ENCODE measurements at places on chromosomes 5 and 9.

DNA sequence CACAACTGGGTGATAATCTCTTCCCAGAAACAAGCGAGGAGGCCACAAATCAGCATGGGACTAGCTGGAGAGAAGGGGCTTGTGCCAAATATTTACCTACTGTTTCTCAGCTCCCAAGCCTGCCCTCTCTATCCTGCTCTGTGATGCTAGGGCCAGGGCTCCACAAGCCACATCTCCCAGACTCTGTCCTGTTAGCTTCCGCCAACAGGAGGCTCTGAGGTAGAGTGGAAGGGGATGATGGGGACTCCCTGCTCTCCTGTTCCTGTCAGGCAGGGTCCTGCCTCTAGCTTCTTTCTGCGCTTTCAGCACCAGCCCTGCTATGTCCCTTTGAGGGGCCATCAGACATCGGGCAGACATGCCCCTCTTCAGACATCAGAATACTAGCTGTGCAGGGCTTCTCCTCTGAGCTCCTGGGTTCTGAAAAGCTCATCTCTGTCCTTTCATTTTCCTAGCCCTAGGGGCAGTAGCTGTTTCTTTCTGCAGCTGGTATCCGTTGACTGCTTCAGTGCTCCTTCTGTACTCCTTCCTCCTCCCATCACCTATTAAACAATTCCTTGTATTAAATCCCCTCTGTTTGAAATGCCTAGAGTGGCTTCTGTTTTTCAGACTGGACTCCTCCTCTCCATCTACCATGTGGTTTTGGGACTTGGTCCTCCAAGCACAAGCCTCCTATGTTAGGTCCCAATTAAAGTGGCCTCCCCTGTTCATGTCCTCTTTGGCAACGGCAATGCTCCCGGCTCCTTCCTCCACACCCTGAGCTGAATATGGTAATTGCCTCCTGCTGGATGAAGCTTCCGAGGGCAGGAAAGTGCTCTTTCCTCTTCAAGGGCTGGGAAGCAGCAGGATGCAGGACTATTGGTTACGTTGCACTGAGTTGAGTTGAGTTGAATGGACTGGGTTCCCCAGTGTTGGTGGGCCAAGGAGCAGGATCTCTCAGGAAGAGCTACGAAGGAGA, 161.1 kb upstream of the TBC1D2 start:
- DNase-seq = no peak

GRCh38 chr5:17157916-17158529, 59.4 kb upstream of the BASP1 start:
- DNase-seq = no peak

DNA sequence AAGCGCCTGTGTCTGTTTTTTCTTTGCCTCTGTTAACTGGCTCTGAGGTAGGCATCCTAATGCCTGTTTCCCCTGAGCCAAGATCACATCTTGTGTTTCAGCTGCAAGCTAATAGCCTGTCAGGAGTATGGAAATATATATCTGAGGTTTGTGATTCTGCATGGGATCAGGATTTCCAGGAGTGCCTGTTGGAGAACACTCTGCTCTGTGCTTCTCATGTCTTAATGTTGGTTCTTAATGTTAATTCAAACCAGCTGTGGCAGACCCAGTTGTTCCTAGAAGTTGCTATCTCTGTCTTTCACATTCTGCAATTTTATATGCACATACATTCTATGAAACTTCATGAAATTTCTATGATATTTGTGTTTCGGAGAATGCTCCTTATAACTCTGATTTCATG, 72.1 kb downstream of the PGM5 start:
- no peak for DNase-seq

DNA sequence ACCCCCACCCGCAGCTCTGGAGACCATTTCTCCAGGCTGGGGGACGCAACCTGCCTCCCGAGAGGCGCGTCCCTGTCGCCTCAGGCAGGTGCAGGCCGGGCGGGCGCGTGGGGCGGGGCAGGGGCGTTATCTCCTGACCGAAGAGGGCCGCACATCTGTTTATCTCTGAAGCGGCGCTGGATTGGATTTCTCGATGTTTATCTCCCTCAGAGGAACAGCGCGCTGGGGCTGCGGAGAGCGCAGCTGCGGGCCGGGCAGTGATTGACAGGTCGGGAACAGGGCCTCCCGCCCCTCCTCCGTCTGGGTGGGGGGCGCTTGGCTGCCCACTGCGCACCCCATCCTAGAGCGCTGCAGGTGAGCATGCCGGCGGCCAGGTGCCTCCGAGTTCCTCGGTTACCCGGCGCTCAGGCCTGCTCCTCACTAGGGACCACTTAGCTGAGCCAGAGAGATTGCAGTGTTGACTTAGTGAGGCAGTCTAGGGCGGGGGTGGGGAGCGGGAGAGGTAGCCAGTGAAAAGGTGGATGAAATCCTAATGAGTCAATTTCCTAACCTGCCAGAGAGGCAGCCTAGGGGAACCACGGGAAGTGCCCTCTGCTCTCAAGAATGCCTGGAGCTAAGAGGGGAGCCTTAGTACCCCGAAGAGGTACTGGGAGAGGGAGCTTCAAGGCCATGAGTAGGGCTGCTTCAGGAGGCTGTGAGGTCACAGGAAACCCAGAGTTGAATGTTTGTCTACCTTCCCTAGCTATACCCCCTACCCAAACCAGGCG, 39.6 kb upstream of the TIFAB start:
- no peak for DNase-seq

DNA sequence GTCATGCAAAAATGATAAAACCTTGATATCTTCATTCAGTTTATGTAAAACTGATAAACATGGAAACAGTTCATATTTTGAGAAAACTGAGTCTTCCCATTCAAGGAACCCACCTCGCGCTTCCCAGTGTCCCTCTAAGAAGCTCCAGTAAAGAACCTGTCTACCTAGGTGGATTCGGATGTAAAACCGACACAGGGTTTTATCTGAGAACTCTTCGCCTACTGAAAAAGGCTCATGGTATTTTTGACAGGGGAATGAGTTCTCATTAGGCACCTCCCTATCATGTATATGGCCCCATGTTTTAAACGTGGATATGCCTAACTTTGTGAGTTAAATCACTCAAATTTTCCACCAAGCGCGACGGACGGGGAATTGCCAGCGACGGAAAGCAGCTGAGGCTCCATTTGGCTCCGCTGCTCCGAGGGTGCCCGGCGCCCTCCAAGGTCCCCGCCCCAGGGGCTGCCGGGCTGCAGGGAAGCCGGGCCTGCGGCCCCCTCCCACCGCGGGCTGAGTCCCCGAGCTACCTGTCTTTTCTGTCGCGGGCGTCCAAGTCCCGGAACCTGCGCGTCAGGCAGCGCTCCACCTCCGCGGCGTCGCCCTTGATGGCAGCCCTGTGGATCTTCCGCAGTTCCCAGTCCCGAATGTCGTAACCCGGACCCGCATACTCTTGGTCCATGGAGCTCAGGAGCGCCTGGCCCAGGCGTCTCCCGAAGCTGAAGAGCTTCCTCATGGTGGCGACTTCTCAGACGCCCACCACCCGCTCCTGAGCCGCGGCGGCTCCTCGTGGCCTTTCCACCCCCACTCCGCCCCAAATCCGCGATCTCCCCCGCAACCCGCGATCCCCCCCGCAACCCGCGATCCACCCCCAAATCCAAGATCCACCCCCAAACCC, 594 bp downstream of the ANKRD18A start:
- DNase-seq = no peak

DNA sequence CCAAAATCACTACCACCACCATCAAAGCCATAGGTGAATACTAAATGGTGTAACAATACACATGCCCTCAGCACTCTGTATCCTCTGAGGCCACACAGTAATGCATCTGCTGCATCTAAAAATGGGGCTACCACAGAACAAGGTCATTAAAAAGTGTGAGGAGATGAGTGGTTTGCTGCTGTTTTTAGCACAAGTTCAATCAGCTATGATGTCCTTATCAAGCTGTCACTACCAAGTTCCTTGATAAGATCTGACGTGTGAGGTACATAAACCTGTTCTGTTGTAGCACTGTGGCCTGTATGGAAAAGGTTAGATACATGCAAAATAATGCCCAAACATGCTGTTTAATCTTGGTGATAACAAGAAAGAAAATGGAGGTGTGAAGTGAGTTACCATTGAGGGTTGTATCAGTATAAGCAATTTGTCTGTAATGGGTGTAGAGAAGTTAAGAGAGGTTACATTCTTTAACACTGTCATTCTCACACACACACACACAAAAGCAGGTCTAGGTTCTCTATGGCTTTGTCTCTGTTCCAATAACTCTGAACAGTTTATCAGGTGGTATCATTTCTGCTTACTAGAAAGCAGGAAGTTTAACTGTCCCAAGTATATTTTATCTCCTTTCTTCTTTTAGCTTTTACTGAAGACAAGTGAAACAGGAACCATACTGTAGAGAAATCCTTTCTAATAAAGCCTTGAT, 252.9 kb downstream of the CWC27 start:
- DNase-seq = no peak

GRCh38 chr5:173726846-173727557, 110.6 kb upstream of the BOD1 start:
- DNase-seq = no peak

DNA sequence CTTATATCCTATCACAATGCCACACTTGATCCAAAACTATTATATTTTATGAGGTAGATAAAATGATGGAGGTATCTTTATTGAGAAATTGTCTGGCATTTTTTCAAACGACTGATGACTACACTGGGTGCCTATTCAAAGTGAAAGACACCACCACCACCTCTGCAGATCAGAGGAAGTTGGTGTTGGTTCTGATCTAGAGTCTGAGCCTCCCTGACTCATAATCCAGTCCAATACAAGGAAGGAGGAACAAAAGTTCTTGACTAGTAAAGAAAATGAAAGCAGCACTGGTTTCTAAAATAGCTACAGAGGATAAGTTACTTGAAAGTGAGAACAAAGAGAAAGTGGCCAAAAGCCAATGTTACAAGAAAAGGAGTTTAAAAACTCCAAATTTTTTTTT, 139.9 kb downstream of the RFX3 start:
- no peak for DNase-seq

DNA sequence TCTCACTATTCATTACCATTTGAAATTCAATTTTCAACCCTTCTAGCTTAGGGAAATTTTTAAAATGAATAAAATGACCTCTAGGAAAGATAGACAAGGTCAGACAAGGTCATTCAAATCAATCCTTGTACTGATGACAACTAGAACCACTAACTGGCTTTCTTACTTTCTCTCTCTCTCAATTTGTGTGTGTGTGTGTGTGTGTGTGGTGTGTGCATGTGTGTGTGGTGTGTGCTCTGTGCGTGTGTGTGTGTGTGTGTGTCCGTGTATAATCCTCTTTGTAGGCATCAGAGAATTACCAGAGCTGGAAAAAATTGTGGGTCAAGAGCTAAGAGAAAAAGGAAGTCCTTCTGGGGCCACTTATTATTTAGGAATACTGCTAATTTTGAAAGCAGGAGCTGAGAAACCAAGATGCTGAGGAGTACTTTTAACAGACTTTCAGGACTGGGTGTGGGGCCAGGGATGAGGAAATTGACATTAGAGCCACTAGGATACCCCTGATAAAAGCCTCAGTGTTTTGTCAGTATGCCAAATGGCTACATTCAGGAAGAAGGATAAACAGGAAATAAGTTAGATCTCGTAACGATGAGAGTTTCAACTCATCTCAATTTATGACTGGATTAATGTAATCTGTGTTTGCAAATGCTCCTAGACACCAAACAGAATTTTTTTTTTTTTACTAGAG, 723.3 kb downstream of the CETN3 start:
- DNase-seq = no peak

GRCh38 chr5:174221436-174221835, 175.9 kb downstream of the NSG2 start:
- no peak for DNase-seq

GRCh38 chr9:35293376-35293964, 131.7 kb downstream of the UNC13B start:
- DNase-seq = no peak

DNA sequence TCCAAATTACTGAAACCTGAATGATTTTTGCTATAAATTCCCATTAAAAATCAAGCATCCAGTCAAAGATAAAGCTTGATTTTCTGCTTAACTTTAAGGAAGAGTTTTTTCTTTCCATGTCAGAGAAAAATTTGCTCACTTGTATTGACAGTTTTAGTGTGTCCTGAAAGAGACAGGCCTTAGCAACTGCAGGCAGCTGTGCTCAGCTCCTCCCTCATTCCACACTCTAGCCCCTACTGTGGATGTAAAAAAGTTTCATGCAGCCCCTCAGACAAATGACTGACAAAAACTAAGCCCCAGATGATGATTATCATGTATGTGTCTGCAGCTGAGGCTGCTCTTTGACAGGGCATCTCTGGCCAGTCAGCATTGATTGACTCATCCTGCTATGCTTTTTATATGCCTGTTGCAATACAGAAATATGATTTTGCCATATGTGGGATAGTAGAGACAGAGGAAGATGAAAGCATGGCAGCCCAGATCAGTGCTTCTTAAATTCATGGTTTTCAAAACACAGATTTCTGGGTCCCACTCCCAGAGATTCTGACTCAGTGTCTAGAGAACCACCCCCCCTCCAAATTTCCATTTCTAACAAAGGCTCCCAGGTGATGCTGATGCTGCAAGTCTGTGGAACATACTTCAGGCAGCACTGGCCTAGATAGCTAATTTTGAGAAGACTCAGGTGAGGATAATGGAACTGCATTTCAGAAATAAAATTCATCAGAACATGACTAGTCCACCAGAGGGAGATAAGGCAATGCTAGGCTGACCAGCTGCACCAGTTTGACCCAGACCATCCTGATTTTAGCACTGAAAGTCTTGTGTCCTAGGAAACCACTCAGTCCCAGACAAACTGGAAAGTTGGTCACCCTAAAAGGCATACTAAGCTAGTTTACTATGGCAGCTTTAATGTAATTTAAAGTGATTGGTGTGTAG, 298.7 kb upstream of the KCNN2 start:
- no peak for DNase-seq

DNA sequence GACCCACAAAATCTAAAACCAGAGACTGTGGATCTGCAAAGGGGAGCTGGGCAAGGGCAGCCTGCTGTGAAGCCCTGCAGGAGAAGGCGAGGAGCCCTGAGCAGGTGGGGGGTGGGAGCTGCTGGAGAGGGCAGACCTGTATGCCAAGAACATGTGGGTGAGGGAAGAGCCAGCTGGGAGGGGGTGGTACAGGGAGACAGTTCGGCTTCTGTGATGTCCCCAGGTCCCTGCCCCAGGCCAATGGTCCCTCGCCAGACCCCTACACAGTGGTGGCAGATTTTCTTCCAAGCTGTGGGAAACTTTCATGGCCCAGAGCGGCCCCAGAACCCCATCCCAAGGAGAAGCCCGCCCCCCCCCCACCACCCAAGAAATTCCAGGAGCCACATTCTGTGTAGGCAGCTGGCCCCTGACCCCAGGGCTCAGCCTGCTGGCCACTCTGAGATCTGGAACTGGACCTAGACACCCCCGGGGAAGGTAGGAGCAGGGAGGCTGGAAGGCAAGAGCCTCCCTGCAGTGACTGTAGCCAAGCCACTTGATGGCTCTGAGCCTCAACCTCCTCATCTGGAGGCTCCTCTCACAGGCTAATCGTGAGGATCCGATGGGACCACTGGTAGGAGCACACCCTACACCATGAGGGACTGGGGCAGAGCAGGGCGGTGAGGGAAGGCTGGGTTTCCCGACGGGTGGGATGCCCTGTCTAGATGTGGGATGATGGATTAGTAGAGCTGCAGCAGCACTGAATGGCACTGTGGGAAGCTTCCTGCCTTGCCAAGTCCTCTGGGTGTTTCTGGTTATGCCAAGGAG, 22.6 kb upstream of the CSF1R start:
- no peak for DNase-seq

- DNase-seq = no peak
Measured at GRCh38 chr5:150541895-150542294, 34.0 kb downstream of the NDST1 start.

GRCh38 chr5:89120719-89121118, 237.7 kb upstream of the MEF2C start:
- DNase-seq = no peak
